Activated CD4-positive, alpha-beta T cell treated with anti-CD3 and anti-CD28 coated beads, Interleukin-2, Interleukin-4, amounts not matched to agents 100 ng/mL and 50 ng/mL, durations not matched to agents 16 hours and 8 hours (primary cell): ENCODE measurements at places on chromosomes 3 and 15.

DNA sequence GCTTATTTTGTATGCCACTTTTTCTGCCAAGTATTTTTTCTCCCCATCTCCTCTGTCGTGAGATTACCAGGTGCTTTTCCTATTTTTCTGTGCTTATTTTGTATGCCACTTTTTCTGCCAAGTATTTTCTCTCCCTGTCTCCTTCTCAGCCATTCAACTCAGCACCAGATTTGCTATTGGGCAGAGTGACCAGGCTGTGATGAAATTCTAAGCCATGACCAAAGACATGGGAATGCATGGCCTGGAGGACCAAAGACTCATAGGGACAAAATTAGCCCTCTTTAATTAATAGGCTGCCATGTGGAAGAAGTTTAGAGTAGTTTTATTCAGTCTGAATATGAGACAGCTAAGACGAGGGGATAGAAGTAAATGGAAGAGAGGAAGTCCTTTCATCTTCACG is 257.4 kb downstream of the SQOR start:
- no peak for DNase-seq

DNA sequence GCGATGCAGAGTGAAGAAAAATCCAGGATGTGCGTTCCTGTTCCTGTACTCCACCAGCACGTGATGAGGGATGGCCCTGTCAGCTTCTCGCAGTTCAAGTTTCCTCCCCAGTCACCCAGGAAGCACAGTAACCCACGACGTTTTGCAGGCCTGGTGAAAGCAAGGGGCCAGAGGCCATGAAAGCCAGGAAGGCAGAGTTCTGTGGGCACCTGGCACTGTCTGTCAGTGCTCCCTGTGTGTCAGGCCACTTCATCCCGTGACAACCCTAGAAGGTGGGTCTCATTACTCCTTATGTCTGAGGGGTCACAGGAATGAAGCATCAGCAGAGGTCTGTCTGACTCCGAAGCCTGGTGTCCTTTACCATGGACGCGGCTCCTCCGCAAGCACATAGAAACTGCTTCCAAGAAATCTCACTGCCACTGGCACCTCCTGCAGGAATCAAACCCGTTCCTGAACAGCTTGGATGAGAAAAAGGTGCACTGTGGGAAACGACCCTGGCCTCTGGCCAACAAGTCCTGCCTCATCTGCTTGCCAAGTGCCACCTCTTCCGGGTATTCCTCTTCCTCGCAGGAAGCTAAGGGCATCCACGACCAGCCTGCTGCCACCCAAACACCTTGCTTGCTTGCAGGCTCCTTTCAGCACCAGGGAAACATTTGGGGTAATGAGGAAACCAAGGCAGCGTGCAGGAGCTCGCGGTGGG is 14.6 kb downstream of the RAB43 start:
- no peak for DNase-seq

- DNase-seq, result peak; percentile 23
These were observed 48.3 kb downstream of the PRTG start for GRCh38 chr15:55694652-55695150.

DNA sequence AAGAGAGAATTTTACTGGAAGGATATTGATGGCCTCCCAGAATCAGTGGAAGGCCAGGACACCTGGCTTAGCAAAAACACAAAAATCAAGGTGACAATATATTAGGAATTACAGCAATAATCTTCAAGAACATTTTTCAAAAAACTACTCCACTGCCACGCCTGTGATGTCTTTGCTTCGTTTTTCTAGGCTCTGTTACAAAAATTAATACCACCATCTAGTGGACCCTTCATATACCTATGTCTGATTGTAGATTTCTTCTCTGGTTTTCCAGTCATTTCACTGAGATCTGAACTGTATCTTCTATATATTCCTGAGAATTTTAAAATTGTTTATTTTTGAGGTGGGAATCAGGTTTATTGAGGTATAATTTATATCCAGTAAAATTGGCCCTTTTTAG is 5.6 kb upstream of the SLC33A1 start:
- DNase-seq, result no peak

GRCh38 chr3:112486811-112487505 is 12.3 kb downstream of the BTLA start:
- DNase-seq, result no peak

DNA sequence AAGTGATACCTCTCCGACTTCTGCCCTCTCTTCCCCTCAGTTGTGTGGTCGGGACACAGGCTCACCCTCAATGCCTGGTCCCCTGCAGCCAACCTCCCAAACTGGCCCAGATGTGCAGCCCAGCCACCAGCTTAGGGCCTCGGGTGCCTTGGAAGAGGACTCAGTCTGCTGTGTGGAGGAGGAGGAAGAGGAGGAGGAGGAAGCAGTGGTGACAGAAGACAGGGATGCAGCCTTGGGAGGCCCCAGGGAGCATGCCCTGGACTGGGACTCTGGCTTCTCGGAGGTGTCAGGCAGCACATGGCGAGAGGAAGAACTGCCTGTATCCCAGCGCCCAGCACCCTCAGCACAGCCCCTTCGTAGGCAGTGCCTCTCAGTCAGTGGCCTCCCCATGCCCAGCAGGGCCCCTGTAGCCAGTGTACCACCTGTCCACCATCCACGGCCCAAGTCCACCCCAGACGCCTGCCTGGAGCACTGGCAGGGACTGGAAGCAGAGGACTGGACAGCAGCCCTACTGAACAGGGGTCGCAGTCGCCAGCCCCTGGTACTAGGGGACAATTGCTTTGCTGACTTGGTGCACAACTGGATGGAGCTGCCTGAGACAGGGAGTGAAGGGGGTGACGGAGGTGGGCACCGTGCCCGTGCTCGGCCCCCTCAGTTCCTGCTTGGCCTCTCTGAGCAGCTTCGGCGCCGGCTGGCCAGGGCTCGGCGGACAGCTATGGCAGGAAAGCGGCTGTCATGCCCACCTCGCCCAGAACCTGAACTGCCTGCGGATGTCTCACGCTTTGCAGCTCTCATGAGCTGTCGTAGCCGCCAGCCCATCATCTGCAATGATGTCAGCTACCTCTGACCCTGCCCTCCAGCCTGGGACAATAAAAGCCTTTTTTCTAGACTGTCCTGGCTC is 1.3 kb downstream of the INKA1 start:
- DNase-seq, result no peak

DNA sequence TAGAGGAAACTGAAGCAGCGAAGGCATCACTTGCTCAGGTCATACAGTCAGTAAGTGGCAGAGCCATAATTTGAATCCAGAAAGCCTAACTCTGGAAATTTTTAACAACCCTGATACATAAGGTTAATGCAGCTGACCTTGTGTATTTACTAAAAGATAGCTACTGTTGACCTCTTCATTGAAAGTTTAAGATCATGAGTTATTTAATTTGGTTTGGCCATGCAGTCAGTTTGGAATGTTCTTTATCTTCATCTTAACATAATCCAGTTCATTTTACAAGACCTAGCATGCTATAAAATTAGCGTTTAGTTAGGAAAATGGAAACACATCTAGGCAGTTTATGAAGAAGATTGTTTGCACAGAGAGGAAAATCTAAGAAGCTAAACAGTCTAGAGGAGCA is 240.9 kb downstream of the RBMS3 start:
- DNase-seq, result no peak

GRCh38 chr15:70870051-70870450 is 16.1 kb upstream of the LARP6 start:
- DNase-seq, result no peak

GRCh38 chr3:134711284-134711683 is 60.5 kb upstream of the KY start:
- no peak for DNase-seq

DNA sequence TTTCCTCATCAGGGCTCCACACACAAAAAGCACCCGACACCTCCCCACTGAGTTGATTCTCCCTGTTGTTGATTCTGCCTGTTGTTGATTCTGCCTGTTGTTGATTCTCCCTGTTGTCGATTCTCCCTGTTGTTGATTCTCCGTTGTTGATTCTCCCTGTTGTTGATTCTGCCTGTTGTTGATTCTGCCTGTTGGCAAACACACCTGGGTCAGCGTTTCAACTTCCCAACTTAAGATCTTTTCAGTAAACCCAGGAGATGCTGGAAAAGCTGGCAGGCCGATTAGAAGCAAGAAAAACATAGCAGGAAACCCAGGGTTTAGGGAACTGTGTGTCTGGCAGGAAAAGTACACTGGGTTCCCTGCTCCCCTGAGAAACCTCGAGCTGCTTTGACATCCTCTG is 47.9 kb downstream of the TNK2 start:
- no peak for DNase-seq

GRCh38 chr3:196024968-196025367 is 56.9 kb downstream of the TFRC start:
- no peak for DNase-seq
